ENCODE measurements at places on chromosomes 4 and X.

DNA sequence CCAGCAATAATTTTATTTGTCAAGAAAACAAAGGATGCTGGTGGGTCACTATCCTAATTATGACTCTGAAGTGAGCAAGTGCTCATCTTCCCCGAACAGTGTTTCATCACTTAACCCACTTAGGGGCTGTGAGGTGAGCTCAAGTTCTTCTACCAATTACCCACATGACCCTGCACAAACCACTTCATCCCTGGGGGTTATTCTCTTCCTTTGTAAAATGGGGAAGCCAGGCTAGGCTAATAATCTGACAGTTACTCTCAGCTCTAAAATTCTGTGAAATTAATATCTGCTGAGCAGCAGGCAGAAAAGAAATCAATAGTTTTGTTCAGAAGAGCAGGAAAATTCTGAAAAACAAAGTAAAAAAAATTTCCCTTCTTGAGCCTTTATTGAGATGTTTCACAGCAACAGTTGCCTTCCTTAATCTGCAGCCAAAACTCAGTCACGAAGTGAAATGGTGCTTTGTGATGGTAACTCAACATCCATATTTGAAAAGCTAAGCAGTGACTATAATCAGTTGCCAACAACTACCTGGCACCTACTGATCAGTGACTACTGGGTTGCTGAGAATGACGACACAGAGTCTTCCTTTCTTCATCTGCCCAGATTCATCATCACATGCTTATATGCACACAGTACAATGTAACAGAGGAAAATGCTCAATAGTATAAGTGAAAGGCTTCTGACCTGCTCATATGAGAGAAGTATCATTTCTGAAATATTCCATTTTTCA, 24.1 kb downstream of the ATP8A1 start:
- peak; percentile 40 for ATAC-seq

DNA sequence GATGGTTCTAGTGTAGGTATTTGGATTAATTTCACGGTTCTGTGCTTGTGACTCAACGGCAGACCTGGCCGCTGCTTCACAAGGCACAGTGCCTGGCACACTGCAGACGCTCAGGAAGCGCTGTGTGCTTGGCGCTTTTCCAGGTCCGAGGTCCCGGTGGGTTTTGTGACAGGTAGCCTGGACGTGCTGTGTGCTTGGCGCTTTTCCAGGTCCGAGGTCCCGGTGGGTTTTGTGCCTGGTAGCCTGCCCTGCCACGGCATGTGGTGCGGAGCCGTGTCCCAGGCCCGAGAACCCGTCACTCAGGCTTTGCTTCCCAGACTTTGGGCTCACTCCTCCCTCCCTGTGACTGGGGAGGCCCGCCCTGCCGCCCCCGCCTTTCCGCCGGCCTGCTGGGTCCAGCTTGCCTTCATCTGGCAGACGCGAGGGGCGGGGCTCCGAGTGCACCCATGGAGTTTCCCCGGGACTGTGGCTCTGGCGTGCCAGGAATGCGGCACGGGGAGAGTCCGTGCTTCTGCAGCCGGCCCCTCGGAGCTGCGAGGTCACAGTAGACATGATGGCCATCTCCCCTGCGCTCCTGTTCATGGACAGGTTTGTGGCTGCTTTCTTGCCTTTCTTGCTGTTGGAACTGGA, 44.2 kb downstream of the TBC1D14 start:
- no peak for ATAC-seq

DNA sequence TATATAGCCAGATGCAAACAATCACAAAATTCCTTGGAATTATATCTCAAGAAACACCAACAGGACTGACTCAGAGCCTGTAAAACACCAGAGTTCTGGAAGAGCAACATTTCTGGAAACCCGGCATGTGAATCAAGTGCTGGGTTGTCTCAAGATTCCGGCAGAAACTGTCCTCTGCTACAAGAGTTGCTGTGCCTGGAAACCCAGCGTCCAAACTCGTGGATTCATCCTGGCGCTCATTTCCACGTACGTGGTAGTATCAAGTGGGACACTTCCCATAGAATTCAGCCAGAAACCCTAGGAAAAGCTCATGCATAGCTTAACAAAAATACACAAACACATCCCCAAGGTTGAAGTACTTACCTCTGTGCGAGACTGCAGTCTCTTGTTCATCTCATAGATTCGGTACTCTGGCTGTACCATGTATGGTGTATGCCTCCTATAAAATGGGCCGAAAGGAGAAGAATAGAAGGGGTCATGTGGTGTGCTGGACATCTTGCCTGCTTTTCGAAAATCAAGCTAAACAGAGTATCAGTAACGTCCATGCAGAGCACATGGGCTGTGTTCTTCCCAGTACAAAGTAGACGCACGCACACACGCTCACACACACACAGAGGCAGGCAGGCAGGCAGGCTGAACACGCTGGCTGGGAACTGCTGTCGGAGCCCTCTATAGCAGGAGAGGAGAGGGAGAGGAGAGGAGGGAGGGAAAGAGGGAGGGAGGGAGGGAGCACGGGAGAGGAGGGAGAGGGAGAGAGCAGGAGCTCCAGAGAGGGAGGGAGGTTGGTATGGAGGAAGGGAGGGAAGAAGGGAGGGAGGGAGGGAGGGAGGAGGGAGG, at the start of gene LDB2:
TSS of gene LDB2 (minus strand) at position 655 of the 837 bp plus-strand sequence.
- no peak for ATAC-seq

- ATAC-seq, result no peak
Measured at GRCh38 chr4:24511371-24512063, 72.8 kb downstream of the DHX15 start.

- no peak for ATAC-seq
Measured at GRCh38 chr4:8108991-8109390, 49.6 kb downstream of the ABLIM2 start.

DNA sequence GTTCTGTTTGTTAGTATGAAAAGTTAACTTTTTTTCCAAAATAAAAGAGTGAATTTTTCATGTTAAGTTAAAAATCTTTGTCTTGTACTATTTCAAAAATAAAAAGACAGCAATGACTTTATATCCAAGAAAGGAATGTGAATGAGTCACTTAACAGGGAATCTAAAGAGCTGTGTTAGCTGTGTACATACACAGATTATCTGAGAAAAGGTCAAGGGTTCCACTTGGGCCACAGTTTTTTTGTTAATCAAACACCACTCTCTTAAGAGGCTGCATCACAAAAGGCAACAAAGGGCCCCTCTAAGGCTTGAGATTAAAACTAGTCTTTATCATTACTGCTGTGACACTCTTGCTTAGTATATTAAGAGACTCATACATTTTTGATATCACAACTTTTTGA, 82.1 kb downstream of the FIP1L1 start:
- no peak for ATAC-seq

DNA sequence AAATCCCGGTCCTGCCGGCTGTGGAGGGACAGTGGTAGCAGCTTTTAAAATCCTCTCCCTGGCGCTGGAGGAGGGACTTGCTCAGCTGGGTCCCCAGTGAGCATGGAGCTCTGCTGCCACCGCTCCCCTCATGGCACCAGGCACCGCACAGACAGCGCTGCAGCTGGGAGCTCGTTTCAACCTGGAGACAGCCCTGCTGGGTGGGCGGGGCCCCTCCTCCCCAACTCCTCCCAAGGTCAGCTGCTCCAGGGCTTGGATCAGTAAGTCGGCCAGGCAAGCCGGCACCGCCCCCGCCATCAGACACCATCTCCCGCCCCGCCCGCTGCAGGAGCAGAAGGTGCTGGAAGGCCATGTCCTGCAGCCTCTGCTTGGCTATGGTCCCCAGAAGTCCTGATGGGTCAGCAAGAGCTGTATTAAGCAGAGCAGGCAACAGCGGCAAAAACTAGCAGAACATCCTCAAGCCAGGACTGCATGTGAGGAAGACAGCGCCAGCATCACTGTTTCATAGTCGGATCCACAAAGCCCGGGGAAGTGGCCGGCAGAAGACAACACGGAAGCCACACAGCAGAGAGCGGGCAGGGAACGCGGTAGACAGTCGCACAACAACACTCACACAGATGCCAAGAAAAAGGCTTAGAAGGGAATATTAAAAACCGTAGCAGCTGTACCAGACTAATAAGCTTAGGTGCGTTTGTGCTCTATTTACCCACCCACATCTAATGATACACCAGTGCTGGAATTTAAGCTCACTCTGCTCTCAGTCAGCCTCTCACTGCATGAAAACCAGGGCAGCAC, 16.2 kb downstream of the ZFYVE28 start:
- ATAC-seq, result no peak

Data from stimulated activated memory B cell treated with anti-CD40 and anti-IgM and Interleukin-4, amounts not matched to agents 10 μg/mL and 1 μg/mL and 100 μg/mL, for 72 hours (primary cell).